ENCODE measurements at places on chromosomes 2 and 18.

- DNase-seq = peak; percentile 70
These were observed at the start of gene PARD3B for GRCh38 chr2:204544961-204545860. TSS of gene PARD3B (plus strand) at chr2:204545475. CDS start at chr2:204546000, 525 bp downstream.

- DNase-seq = peak; percentile 41
These were observed 813.3 kb downstream of the DCC start for GRCh38 chr18:53153281-53153680.

DNA sequence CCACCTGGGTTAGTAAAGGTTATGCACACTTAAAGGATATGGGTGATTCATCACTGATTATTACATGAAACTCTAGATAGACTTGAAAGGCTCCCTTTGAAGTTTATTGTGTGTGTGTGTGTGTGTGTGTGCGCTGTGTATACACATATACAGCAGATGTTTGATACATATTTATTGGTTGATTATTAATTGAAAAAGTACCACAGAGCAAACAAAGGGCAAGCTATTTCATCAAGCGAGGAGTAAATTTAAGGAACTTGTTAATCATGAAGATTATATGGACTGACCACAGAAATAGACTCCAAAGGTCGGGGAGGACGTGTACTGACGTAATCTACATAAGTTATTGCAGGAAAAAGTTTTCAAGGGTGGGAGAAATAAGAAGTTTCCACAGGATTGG lies 617.4 kb upstream of the POU3F3 start:
- DNase-seq = no peak

GRCh38 chr2:229363185-229363814 lies 92.2 kb upstream of the PID1 start:
- DNase-seq = no peak

GRCh38 chr2:230872151-230872967 lies 7.6 kb downstream of the ITM2C start:
- no peak for DNase-seq

DNA sequence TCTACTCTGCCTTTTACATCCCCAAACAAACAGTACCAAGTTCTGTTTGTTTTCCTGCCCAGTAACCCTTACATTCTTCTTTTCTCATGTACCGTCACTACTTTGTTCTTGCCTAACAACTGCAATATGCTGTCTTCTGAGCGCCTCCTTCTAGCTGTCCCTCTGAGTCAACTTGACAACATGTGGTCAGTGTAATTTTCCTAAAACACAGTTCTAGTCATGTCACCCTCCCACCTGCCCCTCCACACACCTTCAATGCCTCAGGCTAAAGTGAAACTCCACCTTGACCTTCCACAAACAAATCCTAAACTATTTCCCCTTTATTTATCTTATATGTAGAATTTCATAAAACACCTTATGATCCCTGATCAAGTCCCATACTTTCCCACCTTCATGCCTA lies 124.6 kb upstream of the CD302 start:
- no peak for DNase-seq
